GM20000 (cell line): ENCODE measurements at places on chromosomes 2 and 18.

DNA sequence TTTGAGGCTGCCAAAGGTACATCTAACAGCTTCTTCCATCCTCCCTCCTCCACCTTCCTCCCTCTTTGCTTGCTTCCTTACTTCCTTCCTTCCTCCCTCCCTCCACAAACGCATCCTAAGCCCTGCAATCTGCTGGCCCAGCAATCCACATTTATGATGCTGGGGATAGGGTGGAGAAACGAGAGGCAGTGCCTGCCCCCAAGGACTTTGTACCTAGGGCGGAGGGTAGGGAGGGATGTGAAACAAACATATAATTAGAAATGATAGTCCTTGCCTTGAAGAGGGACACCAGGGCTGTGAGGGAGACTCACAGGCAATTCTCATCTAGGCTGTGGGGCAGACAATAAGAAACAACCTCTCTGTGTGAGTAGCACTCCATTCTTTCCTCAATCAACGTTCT, 188.3 kb downstream of the ANKRD30B start:
- no peak for DNase-seq

- DNase-seq: no peak
Observed at GRCh38 chr2:119142824-119143223, 15.7 kb downstream of the C1QL2 start.

GRCh38 chr2:5453220-5454050, 238.7 kb upstream of the SOX11 start:
- DNase-seq: no peak

GRCh38 chr2:239115616-239116015, 267.7 kb downstream of the TWIST2 start:
- no peak for DNase-seq

GRCh38 chr2:121155502-121156056, 129.4 kb downstream of the TFCP2L1 start:
- no peak for DNase-seq

DNA sequence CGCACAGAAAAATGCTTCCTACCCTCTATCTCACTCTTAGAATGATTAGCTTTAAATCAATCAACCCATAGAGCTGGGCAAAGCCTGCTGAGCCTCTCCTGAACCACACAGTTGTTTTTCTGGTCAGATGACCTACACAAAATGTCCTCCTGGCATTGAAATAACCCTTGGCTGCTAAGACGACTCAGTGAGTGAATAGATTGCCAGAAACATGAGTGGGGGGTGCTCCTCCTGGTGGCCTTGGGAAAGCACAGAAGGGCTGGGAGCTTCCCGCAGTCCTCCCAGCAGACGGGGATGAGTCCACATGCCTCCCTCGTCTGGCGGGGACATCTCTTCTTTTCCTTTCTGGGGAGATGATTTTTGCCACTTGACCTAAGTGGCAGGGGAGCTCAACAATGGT, 14.9 kb downstream of the MAL start:
- DNase-seq: no peak

- no peak for DNase-seq
Observed at GRCh38 chr2:176526995-176527901, 258.0 kb downstream of the MTX2 start.
